Activated T-helper 1 cell treated with anti-CD3 and anti-CD28 coated beads, Interleukin-12 subunit alpha, Interleukin-12 subunit beta, Interleukin-2, Interleukin-4 antibody, amounts not matched to agents 30 ng/mL and 10 ng/mL and 1 ng/mL, durations not matched to agents 14 hours and 24 hours and 36 hours (primary cell): ENCODE measurements at places on chromosomes 11 and 22. TPM values are rescaled to one million over a fixed set of nuclear protein-coding genes. Genes with fewer than 3 reads are reported as not detected.

Gene CHRDL2
- total RNA-seq = not detected in 2 replicates

Gene LMNTD2
- total RNA-seq = 0.47 and 0.64 TPM in 2 replicates

Gene C11orf91
- total RNA-seq = 0.23 TPM in 1 of 2 replicates, not detected in the other

Gene TEX12
- total RNA-seq = 0.24 TPM in 1 of 2 replicates, not detected in the other

Gene ELFN2
- total RNA-seq = 0.05 and 0.08 TPM in 2 replicates

Gene TBX1
- total RNA-seq = 0.29 and 0.56 TPM in 2 replicates

Gene VWCE
- 9.4 and 10.9 TPM in 2 replicates for total RNA-seq

Gene C11orf42
- total RNA-seq = not detected in 2 replicates

DNA sequence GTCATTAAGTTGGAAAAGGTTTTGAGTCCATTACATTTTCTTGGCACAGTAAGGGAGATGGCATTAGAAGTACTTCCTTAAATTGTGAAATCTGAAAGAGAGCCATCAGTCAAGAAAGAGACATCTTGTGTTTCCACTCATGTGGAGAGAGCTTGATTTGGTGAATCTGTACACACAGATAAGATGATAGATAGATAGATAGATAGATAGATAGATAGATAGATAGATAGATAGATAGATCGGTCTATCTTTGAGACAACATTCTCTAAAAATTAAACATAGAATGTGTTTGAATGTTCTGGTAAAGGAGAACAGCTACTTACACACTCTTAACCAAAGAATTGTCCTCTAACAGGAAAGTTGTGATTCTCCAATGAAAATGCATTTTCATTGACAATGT lies 76.2 kb downstream of the TTC17 start:
- DNase-seq = no peak

- DNase-seq = no peak
Measured at GRCh38 chr22:11627436-11627797, 3900.6 kb upstream of the OR11H1 start.

DNA sequence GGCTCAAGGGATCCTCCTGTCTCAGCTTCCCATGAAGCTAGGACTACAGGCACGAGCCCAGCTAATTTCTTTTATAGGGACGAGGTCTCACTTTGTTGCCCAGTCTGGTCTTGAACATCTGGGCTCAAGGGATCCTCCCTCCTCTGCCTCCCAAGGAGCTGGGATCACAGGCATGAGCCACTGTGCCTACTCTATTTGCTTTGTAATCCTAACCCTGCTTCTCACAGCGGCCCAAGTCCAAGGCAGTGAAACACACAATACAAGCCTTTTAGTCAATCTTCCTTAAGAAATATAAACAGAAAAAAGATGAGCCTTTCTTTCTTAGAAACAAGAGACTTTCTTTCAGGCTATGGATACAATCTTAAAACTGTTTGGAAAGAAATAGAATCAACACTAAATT lies 115.2 kb upstream of the SORL1-AS1 start:
- no peak for DNase-seq

DNA sequence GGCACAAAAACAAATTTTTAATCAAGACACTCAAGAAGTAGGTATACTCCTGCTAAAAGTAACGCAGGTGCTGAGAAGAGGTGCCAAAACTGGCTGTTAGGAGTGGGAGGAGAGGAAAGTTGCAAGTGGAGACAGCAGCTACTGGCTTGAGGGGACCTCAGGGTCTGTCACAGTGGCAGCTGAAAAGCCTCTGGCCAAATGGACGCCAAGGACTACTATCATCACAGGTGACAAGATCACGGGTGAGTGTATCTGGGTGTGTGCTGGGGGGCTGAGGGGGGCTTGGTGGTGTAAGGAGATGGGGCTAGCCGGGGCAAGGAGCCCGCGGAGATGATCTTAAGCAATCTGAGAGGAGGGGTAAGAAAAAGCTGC lies 687 bp downstream of the ZNF202 start:
- DNase-seq = no peak

DNA sequence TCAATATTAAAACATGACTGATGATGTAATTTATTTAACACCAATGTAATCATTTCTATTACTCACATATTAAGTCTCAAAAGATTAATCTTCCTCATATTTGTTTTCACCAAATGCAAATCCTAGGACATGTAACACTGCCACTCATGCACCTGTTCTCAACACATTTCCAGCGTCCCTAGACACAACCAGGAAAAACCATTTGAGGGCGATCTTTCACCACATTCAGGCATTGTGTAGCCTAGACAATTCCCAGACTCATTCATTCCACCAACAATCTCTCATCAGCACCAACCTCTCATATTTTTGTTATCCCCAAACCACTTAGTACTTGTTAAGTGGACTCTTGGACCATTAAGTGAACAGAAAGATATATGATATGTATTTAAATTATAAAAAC lies 66.1 kb downstream of the SLC36A4 start:
- no peak for DNase-seq

GRCh38 chr11:114307524-114308203 lies 11.5 kb downstream of the NNMT start:
- no peak for DNase-seq

DNA sequence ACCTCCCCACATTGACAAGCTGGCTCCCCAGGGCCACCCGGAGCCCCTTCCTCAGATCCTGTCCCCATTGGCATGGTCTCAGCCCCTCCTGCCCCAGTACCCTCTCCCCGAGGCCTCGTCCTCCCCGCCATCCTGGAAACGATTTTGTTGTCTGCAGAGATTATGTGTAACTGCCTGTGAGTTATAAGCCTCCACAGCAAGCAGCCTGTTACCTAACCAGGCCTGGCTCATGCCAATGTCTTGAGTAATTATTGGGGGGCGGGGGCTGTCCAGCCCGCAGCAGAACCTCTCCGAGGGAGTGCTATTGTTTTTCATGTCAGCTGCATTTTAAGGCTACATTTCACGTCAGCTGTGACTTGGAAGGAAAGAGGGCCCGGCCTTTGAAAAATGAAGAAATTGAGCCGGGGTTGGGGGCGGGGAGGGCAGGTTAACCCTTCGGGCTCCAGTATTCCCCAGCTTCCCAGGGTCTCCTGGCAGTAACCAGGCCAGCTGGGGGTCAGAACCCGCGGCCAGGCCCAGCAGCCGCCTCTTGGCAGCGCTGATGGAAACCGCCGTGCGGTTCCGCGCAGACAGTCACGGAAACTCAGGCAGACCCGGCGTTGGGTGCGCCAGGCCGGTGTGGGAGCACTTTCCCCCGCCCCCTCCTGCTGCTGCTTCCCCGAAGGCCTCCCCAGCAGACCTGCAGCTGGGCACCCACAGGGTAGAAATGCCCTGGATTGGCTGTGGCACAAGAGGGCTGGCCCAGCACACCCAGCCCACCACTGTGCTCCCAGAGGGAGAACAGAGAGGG lies 59.5 kb downstream of the CDKN1C start:
- no peak for DNase-seq

DNA sequence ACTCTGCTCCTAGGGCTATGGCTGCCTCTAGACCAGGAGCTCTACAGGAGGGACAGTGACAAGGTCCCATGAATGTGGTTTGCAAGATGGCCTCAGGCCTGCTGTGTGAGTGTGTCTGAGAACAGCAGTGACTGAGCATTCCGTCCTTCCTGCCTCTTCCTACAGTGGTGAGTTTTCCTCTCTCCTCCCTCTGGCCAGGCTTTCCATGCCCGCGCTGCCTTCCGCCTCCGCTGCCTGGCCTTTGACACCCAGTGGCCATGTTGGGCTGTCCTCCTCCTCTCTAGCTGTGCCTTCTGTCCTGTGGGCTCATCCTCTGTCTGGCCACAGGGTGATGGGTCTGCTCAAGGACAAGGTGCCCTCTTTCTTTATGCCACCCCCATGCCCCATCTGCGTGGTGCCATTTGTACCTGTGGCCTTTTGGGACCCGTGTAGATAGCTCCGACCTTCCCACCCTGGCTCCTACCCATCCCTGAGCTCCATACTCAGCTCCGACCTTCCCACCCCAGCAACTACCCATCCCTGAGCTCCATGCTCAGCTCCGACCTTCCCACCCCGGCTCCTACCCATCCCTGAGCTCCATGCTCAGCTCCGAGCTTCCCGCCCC lies 970.4 kb downstream of the BRD1 start:
- DNase-seq = no peak

- DNase-seq = no peak
Measured at GRCh38 chr22:28448625-28449024, 231.0 kb downstream of the TTC28 start.

- DNase-seq = no peak
Measured at GRCh38 chr22:44678556-44679305, 23.3 kb upstream of the PRR5 start.

DNA sequence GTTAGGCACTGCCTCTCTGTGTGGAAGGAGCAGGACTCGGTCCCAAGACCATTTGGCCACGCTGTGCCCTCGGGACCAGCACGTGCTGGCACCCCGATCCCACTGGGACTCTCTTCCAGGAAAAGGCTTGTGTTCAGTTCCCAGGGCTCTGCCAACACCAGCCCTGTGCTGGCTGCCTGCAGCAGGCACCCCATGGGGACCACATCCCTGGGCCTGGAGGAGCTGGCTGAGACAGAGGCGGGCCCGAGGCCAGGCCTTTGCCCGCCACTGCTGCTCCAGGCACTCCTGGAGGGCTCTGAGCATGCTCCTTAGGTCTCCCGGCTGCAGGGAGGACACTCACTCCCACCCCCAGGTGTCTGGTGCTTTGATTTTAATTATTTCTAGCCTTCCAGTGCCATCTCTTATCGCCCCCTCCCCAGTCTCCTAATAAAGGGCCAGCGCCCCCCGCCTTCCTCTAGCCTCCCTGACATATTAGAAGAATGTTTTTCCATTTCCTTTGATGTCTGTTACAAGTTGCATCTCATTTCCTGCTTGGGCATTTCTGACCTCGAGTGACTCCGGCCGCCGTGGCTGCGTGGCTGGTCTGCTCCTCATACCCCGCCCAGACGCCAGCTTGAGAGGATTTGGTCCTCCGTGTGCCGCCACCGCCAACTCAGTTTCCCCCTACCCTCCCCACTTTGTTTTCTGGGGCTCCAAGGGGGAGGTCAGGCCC lies 14.4 kb downstream of the CDKN1C start:
- DNase-seq = no peak

DNA sequence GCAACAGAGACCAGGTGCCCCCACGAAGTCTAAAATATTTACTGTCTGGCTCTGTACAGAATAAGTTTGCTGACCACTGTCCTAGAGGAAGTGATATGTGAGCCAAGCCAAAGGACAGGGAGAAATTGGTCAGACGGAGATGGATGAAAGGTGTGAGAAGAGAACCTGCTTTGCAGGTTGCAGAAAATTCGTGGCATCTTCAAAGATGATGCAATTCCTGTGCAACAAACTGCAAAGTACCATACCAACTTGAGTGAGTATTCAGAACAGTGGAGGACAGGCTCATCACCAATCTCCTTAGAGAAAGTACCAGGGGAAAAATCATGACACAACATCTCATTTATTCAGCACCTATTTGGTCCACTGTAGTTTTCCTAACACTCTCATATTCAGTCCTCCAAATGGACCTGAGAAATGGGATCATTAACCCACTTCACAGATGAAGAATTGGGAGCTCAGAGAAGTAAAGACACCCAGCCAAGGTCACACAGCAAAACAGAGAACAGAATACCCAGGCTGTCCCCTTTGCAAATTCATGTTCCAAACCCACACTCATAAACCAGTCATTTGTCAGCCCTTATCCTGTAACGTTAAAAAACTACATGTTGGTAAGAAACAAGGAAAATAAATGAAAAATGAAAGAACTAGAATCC lies 536.8 kb downstream of the MIAT start:
- no peak for DNase-seq

DNA sequence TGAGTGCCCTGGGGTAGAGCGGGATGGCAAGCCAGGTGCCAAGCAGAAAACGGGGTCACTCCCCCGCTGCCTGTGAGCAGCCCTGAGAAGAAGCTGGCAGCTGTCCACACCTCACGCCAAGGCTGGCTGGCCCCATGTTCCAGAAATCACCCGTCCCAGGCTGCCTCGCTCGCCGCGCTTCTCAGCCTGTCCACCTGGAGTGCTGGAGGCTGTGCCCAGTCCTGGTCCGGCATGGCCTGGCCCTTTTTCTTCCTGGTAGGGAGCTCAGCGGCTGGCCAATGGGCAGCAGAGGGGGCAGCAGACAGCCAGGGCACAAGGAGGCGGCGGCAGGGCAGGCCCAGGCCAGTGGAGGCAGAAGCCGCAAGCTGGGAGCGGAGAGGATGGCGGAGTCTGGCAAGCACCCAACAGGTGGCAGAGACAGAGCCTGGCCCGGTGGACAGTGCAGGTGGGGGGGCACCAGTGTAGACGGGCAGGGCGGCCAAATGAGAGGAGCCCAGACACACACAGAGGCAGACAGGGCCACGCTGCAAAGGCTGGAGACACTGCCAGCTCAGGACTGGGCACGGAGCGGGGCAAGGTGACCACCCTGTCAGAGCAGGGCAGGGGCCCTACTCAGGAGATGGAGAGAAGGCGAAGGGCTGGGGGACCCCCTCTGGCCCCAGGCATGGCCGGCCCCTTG lies 37.2 kb upstream of the TH start:
- no peak for DNase-seq

DNA sequence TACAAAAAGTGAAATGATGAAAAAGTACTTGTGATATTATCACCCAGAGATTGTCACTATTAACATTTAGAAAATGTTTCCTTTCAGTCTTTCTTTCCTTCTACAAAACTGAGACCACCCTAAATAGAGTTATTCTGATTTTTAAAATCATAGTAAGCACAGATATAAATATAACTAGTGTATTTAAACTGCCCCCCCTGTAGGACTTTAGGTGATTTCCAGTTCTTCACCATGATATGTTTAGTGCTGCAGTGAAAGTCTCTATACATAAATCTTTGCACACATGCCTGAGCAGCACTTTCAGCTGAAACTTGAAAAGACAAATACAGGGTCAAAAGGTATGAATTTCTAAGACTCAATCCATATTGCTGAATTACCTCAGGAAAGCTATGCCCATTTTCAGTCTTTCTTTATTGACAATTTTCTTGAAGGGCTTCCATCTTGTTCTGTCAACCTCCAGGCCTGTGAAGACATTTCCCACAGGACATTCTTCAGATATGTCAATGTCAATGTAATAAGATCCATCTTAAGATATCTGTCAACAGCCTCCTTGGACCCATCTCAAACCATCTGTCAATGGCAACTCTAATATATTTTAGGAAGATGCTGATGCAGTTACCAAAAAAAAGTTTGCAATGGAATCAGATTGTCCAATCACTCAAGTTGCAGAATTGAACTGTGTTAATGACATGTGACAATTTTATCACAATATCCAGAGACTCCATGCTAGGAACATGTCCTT lies 30.8 kb upstream of the LDLRAD3 start:
- DNase-seq = no peak

GRCh38 chr11:35307221-35307621 lies 112.1 kb downstream of the SLC1A2 start:
- no peak for DNase-seq

DNA sequence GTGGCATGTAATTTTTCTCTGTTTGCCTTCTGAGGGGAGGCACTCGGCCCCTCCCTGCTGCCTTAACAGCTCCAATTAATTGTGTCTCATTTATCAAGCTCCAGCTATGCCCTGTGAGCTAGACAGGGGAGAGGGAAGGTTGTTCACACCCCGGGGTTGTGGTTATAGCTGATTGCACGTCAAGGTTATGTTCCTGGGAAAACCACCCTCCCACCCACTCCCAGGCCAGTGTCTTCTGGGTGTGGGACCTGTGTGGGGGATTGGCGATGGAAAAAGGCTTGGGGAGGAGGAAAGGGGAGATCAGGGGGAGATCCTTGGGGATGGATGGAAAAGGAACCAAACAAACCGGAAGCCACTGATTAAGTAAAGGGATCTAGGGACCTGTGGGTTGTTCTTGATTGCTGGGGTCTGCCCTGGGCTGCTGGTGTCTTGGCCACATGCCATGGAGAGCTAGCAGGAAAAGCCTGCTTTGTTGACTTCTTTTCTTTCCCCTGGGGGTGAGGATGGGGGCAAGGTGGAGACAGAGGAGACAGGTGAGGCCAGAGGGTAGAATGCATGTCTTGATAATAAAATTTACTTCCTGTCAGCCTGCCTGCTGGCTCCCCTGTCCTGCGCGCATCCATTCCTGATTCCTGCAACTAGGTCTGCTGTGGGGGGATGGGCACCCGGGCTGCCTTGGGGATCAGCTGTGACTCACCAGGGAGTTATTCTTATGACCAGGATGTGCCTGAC lies 13.5 kb upstream of the SORL1-AS1 start:
- no peak for DNase-seq
